ENCODE measurements at places on chromosomes 7 and 10.

DNA sequence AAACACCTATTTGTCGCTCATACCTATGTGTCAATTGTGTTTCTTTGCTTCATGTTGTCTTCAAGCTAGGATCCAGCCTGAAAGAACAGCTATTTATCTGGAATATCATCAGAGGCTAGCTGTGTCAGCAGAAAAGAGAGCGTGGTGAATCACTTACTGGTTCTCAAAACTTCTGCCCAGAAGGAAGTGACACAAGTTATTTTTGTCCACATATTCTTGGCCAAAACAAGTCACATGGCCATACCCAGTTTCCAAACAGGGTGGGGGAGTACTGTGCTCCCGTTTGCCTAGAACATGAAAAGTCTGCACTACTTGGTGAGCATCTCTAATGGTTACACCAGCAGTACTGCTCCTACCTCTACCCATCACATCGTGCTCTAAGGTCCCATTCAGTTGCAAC is 160.9 kb upstream of the CSTF2T start:
- peak; percentile 47 for DNase-seq

- DNase-seq, result no peak
Measured at GRCh38 chr7:46153583-46153950, 232.5 kb upstream of the IGFBP3 start.

DNA sequence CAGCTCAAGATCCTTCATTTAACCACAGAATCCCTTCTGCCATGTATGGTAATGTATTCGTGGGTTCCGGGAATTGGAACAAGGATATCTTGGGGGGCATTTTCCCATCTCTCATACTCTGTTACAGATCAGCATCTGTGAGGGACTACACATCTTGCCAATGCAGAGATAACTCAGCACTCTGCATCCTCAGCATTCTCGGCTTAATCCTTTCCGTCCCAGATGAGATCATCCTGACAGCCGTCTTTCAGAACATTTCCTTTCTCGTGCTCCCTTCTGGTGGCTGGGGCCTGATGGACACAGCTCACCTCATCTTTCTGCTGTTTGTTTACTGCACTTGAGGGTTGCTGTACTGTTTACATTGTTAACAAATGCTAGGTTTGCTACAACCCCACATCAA is 25.3 kb downstream of the FKBP6 start:
- no peak for DNase-seq

DNA sequence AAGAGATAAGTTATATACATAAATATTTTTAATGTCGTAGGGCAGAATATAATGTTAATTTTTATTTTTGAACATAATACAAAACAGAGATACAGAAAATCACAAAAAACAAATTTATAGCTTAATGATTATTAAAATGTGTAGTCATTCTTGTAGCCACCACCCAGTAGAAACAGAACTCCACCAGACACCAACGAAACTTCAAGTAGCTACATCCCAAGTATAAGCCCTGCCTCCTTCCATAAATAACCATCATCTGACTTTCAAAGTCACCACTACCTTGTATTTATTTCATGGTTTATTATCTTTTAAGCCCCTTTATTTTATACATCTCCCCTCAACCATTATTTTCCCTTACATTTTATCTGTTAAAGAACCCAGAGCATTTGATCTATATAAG is 111.9 kb upstream of the ZWINT start:
- no peak for DNase-seq

DNA sequence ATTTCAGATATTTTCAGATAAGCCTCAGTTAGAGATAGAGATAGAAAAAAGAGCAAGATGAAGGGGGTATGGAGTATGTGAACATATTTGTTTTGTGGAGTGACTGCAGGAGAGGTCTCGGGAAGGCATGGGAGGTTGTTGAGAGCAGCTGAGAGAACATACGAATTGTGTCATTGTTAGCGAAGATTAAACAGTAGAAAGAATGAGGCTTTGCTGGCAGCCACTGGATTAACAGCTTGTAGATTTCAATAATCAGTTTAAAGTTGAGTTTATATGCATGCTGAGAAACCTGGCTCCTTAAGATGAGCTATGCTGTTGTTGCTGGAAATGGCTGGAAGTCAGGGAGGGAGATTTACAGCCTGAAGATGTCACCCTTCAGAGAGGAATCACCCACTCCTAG is 100.9 kb upstream of the SORCS3 start:
- no peak for DNase-seq

DNA sequence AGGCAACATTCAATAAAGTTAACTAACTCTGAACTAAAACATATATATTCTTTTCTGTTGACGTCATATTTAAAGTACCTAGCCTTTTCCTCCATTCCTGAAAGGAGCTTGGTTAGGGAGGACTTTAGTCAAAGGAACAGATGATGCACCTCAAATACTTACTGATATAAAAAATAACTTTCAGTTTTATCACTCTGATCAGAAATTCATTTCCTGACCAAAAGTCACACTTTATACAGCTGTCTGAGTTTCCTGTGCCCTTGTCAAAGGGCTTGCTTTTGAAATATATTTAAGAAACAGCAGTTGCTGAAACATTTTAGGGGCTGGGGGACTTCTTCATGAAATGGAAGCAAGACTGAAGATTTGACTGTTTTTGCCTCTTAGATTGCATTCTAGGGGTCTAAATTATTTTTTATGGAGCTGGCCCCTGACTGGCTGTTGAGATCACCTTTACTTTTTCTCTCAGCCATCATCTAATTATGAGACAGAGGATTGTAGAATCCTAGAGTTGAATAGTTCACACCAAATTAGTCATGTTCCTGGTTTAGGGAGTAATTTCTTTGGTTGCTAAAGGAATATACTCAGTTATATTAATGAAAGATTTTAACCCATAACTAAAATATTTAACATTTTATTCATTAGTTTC is 46.6 kb downstream of the GLCCI1 start:
- no peak for DNase-seq

- DNase-seq, result no peak
Measured at GRCh38 chr7:111527545-111527944, 34.7 kb downstream of the IMMP2L start.

DNA sequence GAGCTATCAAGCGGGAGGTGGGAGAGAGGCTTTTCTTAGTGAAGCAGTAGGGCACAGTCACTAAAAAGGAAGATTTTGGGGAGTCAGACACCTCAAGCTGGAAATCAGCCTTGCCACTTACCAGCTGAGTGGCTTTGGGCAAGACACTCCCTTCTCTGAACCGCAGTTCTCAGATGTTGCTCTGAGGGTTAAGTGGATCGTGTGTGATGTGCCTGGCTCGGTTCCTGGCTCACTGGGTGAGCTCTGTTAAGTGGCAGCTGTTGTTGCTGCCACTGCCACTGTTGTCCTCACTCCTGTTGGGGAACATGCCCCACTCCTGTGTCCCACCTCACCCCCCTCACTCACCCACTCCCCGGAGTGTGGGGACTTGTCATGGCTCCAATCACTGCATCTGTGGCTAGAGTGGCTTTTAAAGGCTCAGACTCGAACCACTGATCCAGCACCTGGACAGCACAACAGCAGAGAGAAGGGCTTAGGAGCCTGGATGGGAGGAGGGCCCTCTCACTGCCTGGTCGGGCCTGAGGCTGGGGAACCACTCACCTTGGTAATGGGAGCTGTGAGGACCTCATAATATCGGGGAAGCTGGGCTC is 20.0 kb downstream of the PYROXD2 start:
- no peak for DNase-seq
